ENCODE measurements at places on chromosomes 3 and 15.

GRCh38 chr15:73156431-73157191, 104.3 kb downstream of the NEO1 start:
- no peak for DNase-seq

GRCh38 chr15:46676233-46677206, 1040.8 kb upstream of the SEMA6D start:
- DNase-seq: no peak

DNA sequence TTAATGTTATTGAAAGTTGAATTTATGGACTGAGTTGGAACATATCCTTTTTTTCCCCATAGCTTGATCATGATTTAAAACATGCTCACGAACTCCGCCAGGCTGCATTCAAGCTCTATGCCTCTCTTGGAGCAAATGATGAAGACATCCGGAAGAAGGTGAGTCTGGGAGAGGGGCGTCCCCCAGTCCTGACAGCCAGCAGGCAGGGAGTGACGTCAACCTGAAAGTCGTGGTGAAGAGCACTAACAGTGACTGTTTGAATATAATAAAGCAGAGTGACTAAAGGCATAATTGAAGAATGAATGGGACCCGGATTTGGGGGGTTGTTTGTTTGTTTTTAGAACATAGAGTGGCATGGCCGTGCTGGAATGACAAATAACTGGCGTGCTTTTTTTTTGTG, 57.9 kb downstream of the ARMC8 start:
- no peak for DNase-seq

- DNase-seq: no peak
Measured at GRCh38 chr3:41050144-41050543, 149.2 kb upstream of the CTNNB1 start.

DNA sequence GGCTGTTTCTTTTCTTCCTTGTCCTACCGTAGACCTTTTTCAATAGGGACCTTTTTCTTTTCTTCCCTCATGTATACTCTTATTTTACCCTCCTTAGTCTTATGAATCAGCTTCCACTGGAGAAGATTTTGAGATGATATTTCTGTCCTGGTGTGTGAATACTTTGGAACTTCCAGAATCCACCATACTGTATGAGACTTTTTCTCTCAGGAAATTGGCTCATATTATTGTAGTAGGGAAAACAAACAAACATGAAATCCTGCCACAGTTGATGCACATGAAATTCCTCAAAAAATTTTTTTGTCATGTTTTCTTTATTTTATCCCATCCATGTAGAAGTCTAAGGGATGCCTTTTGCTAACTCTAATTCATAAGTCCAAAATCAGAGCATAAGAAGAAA, 289.3 kb upstream of the PLSCR5 start:
- DNase-seq: no peak

GRCh38 chr15:99429681-99430081, 136.1 kb upstream of the MEF2A start:
- DNase-seq: no peak
